Breast epithelium (tissue), 4 donors: ENCODE measurements at places on chromosomes 2 and 18. TPM values are rescaled to one million over a fixed set of nuclear protein-coding genes. Genes with fewer than 3 reads are reported as not detected.
A peak's percentile ranks its signal among the peaks of the same experiment; 100 is the strongest.

GRCh38 chr2:224997802-224998201 is 44.5 kb downstream of the DOCK10 start:
- H3K4me3 ChIP-seq = no peak overlapping the region
- H3K27ac ChIP-seq = peak overlapping the region; percentile 40
- H3K27me3 ChIP-seq = no peaks in the 10 kb centered on the region
- H3K4me1 ChIP-seq = no peaks in the 10 kb centered on the region
- DNase-seq = no peak

LYG1 gene
- 0.80 TPM for total RNA-seq

CD28 gene
- total RNA-seq = 2.2 TPM

DNA sequence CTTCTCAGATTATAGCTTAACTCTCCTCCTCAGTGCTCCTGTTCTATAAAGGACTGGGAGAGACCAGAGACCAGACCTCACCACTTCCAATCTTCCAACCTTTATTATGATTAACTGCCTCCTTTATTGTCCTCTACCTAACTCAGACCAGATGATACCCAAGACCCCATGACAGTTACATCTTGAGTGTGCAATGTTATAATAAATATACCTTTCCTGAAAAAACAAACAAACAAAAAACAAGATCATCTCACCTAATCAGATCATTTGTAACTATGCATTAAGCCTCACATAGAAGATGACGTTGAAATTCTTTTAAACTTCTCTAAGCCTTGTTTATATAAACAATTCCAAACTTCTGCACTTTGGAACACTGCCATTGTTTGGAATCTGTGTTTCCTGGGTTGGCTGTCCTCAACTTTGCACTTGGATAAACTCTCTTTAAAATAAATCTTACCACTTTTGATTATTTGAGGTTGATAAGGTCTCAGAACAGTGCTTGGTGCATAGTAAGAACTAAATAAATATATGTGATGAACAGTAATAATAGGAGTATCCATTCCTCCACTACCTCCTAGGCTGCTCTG is 342.7 kb downstream of the TDRD15 start:
- no peaks in the 10 kb centered on the region for H3K27me3 ChIP-seq
- DNase-seq = no peak
- H3K4me3 ChIP-seq = no peak overlapping the region
- H3K27ac ChIP-seq = no peak overlapping the region

DNA sequence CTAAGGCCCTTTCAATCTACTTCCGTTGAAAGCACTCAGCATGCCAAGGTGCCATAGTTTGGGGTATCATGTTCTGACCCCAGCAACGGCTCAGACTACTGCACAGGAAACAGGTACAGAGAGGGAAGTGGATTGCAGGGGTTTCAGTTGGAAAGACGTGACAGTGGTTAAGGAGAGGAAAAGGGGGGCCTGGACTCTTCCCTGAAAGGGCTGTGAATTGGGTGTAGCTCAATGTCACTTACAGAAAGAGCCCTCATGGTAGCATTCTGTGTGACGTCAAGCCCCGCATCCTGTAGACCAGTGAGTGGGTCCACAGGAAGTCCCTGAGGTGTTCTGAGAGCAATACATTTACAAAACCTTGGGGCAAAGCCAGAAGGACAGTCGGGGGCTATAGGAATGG is 121.5 kb upstream of the GYPC start:
- no peaks in the 10 kb centered on the region for H3K4me1 ChIP-seq
- H3K27ac ChIP-seq = peak overlapping the region; percentile 11
- no peaks in the 10 kb centered on the region for H3K36me3 ChIP-seq
- no peak overlapping the region for H3K4me3 ChIP-seq
- DNase-seq = no peak

- no peaks in the 10 kb centered on the region for H3K36me3 ChIP-seq
- DNase-seq = peak; percentile 52
- no peaks in the 10 kb centered on the region for H3K27me3 ChIP-seq
- H3K4me3 ChIP-seq = no peak overlapping the region
- H3K27ac ChIP-seq = no peak overlapping the region
These were observed 3.1 kb downstream of the PAIP2B start for GRCh38 chr2:71223767-71224333.

CHST9 gene
- total RNA-seq = 8.5 TPM

- no peak overlapping the region for H3K4me3 ChIP-seq
- H3K27ac ChIP-seq = no peak overlapping the region
- no peaks in the 10 kb centered on the region for H3K4me1 ChIP-seq
- no peaks in the 10 kb centered on the region for H3K36me3 ChIP-seq
- no peak for DNase-seq
These were observed 8.5 kb downstream of the PROC start for GRCh38 chr2:127426501-127427354.

IGFBP5 gene
- total RNA-seq = 177 TPM

DNA sequence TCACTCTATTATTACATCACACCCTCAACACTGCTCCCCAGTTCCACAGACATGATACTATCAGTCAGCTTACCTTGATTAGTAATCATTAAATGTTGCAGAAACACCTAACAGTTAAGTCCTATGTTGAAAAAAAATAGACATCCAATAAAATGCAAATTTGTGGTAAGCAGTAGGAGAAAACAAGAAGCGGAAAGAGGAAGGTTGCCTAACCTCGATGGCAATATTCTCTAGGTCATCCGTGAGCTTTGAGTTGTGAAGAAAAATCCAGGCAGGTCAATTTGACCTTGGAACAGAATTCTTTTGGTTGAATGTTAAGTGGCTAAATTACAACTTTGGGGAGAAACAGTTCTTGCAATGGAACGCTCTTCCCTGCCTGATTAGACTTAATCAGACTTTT is 264.4 kb downstream of the AFF3 start:
- H3K27ac ChIP-seq = no peak overlapping the region
- H3K36me3 ChIP-seq = no peaks in the 10 kb centered on the region
- H3K4me1 ChIP-seq = no peaks in the 10 kb centered on the region

DNA sequence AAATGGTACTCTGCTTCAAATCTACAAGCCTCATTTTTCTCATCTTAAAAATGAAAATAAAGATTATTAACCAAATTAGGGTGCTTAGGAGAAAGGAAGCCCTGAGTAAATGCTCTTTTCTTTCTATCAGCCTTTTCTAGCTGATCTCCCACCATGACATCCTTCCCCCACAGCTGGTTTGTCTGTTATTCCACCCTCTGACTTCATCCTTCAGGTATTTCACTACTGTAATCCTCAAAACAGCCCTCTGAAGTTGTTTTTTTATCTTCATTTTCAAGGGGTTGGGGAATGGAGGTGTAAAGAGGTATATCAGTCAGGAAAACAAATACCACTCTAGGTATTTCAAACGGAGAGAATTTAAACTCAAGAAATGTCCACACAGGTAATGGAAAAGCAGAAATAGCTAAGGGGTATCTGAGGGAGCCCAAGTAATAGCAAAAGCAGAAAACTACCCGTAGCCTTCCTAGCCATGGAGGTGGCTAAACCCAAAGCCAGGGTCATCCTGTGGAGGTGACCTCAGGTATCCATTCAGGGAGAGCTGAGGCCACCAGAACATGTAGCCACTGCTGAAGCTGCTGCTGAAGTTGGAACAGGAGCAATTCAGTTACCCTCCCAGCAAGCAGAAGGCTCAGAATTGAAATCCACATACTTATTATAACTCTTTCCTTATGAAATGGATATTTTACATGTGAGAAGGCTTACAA is 990.9 kb upstream of the ACVR2A start:
- DNase-seq = no peak
- no peaks in the 10 kb centered on the region for H3K36me3 ChIP-seq
- no peaks in the 10 kb centered on the region for H3K4me1 ChIP-seq
- no peak overlapping the region for H3K27ac ChIP-seq
- H3K27me3 ChIP-seq = no peaks in the 10 kb centered on the region
- H3K4me3 ChIP-seq = no peak overlapping the region

DNA sequence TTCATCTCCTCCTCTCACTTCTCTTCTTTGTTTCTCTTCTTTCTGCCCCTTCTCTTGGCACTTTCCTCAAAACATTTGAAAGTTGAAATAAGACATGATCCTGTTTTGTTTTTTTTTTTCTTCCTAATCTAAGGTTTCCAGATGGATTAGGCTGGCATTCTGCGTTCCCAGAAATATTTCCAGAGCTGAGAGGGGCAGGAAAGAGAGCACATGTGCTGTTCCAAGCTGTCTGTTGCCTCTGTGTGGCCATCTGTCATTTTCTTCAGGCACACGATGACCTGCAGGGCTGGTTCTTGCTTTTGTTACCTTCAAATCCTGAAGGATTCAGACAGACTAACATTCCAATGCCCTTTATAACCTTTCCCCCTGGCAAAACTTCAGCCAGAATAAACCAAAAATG is 142.9 kb downstream of the RNF144A start:
- H3K4me1 ChIP-seq = no peaks in the 10 kb centered on the region
- H3K27ac ChIP-seq = no peak overlapping the region
- no peak for DNase-seq
- no peaks in the 10 kb centered on the region for H3K36me3 ChIP-seq
- no peaks in the 10 kb centered on the region for H3K27me3 ChIP-seq
- no peak overlapping the region for H3K4me3 ChIP-seq

DNA sequence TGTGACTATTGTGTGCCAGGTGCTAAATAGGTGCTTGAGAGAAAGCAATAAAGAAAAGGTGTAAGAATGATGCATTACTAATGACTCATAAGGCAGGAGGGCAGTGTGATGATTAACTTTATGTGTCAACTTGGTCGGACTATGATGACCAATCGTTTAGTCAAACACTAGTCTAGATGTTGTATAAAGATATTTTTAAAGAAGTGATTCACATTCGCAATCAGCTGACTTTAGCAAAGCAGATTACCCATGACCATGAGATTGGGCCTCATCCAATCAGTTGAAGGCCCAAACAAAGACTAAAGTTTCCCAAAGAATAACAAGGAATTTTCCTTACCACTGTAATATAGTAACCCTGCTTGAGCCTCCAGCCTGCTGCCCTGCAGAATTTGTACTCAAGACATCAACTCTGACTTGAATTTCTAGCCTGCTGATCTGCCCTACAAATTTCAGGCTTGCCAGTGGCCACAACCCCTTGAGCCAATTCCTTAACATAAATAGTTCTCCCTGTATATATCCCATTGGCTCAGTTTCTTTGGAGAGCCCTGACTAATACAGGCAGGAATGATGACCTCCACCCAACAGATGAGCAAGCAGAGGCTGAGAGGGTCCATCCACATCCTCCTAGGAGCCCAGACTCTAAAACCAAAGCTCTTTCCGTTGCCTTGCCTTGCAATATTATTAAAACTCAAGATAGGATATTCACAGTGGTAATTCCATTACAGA is 132.6 kb downstream of the ACTR3 start:
- no peaks in the 10 kb centered on the region for H3K4me1 ChIP-seq
- H3K27me3 ChIP-seq = no peaks in the 10 kb centered on the region

- H3K27ac ChIP-seq = peak overlapping the region; percentile 79
- DNase-seq = no peak
- H3K4me1 ChIP-seq = no peaks in the 10 kb centered on the region
- peaks cover 41% of the 10 kb centered on the region for H3K27me3 ChIP-seq
These were observed 1.6 kb upstream of the TWIST2 start for GRCh38 chr2:238846378-238846627.

CRYBA2 gene
- not detected for total RNA-seq

DNA sequence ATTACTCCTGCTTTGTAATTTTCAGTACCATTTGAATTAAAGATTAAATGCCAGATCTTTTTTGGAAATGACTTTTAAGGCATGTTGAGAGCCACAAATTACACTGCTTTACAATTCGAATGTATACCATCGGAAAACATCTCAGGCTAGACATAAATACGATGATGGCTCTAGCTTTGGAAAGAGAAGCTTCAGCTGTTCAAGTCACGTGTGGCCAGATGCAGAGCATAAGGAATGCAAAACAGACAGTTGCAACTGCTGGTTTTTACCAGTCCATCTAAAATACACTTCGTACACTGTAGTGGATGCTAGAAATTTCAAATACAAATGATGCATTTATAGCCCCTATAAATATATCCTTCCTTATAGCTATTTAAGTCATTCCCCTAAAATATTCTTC is 8.0 kb downstream of the ZNF516 start:
- no peaks in the 10 kb centered on the region for H3K4me1 ChIP-seq
- no peaks in the 10 kb centered on the region for H3K27me3 ChIP-seq
- no peak for DNase-seq
- H3K36me3 ChIP-seq = no peaks in the 10 kb centered on the region
- H3K27ac ChIP-seq = no peak overlapping the region
- no peak overlapping the region for H3K4me3 ChIP-seq

TMEM200C gene
- total RNA-seq = 1.2 TPM

- H3K27me3 ChIP-seq = no peaks in the 10 kb centered on the region
- H3K27ac ChIP-seq = no peak overlapping the region
- no peak overlapping the region for H3K4me3 ChIP-seq
- no peaks in the 10 kb centered on the region for H3K4me1 ChIP-seq
- DNase-seq = no peak
These were observed 6.9 kb upstream of the ECEL1 start for GRCh38 chr2:232494542-232494941.

GRCh38 chr18:56245866-56246580 is 392.4 kb downstream of the TXNL1 start:
- no peak overlapping the region for H3K4me3 ChIP-seq
- no peak for DNase-seq
- no peaks in the 10 kb centered on the region for H3K27me3 ChIP-seq
- H3K36me3 ChIP-seq = no peaks in the 10 kb centered on the region
- no peaks in the 10 kb centered on the region for H3K4me1 ChIP-seq

- no peaks in the 10 kb centered on the region for H3K36me3 ChIP-seq
- no peak overlapping the region for H3K4me3 ChIP-seq
- no peak for DNase-seq
- no peaks in the 10 kb centered on the region for H3K27me3 ChIP-seq
These were observed 506.1 kb upstream of the SALL3 start for GRCh38 chr18:78473563-78473962.

FHOD3 gene
- 1.9 TPM for total RNA-seq

GRCh38 chr2:3233877-3234276 is 143.7 kb downstream of the EIPR1 start:
- no peaks in the 10 kb centered on the region for H3K4me1 ChIP-seq
- H3K27me3 ChIP-seq = no peaks in the 10 kb centered on the region
- no peak overlapping the region for H3K4me3 ChIP-seq
- no peaks in the 10 kb centered on the region for H3K36me3 ChIP-seq

- no peak overlapping the region for H3K27ac ChIP-seq
- no peak for DNase-seq
- no peaks in the 10 kb centered on the region for H3K36me3 ChIP-seq
- H3K4me1 ChIP-seq = no peaks in the 10 kb centered on the region
- H3K27me3 ChIP-seq = no peaks in the 10 kb centered on the region
These were observed 444.7 kb downstream of the THSD7B start for GRCh38 chr2:137210039-137210438.
